OCI-M1 (cell line): ENCODE measurements at places on chromosomes 5 and 9.

- peak; percentile 65 for DNase-seq
Observed at GRCh38 chr9:121201045-121201737, 478 bp downstream of the RAB14 start.

- no peak for DNase-seq
Observed at GRCh38 chr9:135944444-135945252, 16.5 kb downstream of the UBAC1 start.

GRCh38 chr5:68214482-68215207 is 911 bp upstream of the PIK3R1 start:
- DNase-seq, result peak; percentile 42

DNA sequence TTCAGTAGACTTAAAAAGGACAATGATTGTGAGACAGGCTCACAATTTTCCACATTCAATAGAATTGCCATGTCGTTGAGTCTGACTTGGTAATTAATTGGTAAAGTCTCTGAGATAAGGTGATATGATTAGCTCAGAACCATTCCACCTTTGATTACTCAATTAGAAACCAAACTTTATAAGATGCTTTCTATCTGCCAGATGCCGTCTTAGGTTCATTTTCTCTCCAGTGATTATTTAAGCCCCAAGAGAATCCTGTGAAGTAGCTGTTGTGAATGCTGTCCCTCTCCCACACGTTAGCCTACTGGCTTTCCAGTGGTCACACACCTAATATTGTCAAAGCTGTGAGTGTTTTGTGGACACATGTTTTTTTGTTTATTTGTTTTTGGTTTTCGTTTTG is 528.9 kb upstream of the ZNF462 start:
- DNase-seq, result no peak

- no peak for DNase-seq
Observed at GRCh38 chr9:96177005-96177718, 124.8 kb downstream of the HSD17B3 start.

DNA sequence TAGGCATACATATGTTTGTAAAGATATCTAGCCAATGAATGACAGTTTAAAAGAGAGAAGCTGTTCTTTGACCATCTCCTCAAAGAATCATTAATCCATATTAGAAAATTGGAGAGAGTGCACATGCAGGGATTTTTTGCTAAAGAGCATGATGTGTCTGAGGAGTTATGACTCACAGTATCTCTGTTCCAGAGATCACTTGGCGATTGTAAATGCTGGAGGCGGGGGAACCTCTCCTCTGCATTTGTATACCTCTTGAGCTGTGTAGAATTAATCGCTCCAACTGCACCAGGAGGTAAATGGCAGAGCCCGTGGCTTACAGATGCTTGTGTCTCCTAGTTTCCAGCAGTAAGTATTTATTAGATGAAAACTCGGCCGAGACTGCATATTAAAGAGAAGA is 3.6 kb upstream of the SPATA31D1 start:
- DNase-seq, result no peak

DNA sequence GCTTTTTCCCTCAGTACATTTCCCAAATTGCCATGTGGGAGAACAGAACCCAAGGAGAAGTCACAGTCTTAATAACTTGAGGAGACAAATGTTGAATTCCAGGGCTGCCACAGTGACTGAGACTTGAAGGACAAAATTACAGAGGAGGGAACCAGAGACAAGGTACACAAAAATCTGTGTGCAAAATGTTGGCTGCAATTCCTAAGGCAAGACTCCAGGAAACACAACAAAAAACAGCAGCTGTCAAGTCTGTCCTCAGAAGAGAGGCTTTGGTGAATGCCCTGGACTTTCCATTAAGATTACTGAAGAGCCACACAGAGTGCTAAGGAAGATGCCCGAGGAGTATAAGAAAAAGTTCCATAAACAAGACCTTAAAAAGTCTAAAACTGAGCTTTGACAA is 21.1 kb downstream of the AP3B1 start:
- no peak for DNase-seq

DNA sequence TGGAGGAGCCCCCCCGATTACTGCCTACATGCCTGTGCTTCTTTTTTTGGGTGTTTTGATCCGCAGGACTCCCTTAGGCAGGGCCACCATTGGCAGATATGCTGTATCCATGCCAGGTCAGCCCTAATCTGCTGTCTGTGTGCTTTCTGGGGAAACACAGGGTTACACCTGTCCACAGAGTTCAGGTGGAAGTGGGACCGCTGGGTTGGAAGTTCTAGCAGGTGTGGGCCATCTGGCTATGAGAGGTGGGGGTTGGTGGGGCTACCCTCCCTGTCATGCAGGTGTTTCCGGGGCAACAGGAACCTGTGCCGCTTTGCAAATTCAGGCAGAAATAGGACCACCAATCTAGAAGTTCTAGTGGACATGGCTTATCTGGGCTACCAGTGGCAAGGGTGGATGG is 17.0 kb downstream of the IFNE start:
- DNase-seq, result no peak

DNA sequence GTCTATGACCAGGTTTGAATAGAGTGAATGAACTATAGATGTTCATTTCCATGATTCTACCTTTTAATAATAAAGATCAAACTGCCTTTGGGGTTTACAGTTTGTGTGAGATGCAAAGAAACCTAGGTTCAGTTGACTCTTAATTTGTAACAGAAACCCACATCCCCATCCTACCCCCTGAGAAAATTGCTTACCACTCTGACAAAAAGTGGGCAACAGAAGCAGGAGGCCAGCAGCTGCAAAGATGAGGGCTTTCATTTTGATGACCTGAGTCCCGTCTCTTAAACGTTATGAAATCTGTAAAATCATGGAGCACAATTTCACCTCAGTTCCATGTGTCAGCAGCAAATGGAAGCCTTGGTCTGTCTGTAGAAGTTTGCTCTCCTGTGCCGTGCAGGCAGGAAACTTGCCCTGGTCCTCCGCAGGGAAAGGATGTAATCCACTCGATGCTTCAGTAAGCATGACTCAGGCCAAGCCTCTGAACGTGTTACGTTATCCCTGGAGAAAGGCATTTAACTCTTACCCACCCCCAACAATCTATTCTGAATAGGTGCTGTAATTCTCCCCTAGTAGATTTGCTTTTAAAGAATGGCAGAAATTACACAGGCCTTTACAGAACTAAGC is at the start of gene F2RL2:
Gene F2RL2 (minus strand): TSS at position 431 of the 624 bp plus-strand sequence. CDS start 173 bp downstream, at position 258.
- DNase-seq, result no peak

DNA sequence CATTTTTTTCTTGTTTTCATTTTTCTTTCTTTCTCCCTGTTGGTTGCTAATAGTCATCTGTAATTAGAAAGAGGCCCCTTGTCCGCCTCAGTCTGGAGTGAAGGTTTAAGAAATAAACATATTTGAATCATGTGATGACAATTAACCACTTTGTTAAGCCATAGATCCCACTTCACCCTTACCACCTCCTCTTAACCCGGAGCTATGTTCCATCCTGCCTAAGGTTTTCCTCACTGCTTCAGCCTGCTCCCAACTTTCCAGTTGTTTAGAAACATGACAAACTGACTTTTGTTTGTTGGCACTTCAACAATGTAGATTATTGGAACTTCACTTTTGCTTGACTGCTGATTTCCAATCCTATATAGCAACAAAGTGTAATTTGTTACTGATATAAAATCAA is 37.4 kb upstream of the SSBP2 start:
- DNase-seq, result no peak

- DNase-seq, result no peak
Observed at GRCh38 chr5:165244407-165244806, 1739.0 kb downstream of the MAT2B start.

- DNase-seq, result peak; percentile 19
Observed at GRCh38 chr9:97366889-97367288, 45.0 kb upstream of the TDRD7 start.

DNA sequence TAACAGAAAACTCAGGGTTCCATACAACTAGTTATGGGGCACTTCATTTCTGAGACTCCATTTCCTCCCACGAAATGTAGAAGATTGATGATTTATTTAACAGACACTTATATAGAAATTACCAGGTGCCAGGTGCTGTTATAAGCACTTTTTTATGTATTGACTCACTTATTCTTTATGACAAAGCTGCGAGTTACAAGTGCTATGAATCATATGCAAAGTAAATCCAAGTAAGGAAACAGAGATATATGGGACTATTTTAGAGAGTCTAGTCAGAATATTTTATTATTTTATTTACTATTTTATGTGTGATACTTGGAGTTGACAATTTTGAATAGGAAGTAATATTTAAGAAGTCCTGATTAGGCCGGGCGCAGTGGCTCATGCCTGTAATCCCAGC is 822.8 kb upstream of the C9orf72 start:
- no peak for DNase-seq

GRCh38 chr9:93081081-93081529 is 14.9 kb upstream of the CARD19 start:
- no peak for DNase-seq

DNA sequence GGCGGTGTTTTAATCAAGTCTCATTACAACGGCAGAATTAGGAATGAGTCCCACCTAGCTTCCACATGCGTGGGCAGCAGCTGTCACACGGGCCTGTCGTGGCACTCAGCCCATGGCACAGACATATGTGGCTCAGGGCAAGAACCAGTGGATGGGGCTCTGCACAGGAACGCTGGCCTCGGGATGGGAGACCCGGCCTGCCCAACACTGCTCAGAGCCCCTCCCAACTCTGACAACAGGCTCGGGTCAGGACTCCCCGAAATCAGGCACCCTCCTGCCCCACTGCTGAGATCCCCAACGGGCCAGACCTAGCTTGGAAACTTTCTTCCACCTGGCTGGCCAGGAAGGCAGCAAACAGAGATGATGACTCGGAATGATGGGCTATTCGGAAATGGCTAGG is 4.9 kb upstream of the SURF6 start:
- DNase-seq, result no peak

- DNase-seq, result no peak
Observed at GRCh38 chr5:53963958-53964357, 346.4 kb downstream of the ARL15 start.

DNA sequence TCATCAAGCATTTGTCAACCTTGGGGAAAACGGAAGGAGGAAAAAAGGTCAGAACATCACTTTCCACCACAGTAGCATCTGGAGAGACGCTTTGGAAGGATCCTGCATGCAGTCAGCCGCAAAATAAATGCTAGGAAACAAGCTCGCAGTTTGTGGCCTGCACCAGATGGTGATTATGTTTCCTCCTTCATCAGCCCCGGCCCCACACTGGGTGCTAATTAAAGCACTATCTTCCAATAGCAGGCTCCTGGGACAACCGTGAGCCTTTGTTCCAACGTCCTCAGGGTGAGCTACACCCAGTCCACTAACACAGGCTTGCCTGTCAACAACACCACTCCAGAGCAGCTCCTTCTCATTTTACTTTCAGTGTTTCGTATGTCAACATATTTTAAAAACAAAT is 64.0 kb downstream of the RNF130 start:
- DNase-seq, result peak; percentile 91

- peak; percentile 78 for DNase-seq
Observed at GRCh38 chr5:179907556-179908324, at the start of gene TBC1D9B. Gene TBC1D9B (minus strand): TSS chr5:179907897. CDS start chr5:179907821, 76 bp downstream.

- no peak for DNase-seq
Observed at GRCh38 chr5:127801751-127802476, 98.7 kb downstream of the CCDC192 start.

GRCh38 chr5:158611581-158611980 is 488.1 kb downstream of the EBF1 start:
- no peak for DNase-seq

DNA sequence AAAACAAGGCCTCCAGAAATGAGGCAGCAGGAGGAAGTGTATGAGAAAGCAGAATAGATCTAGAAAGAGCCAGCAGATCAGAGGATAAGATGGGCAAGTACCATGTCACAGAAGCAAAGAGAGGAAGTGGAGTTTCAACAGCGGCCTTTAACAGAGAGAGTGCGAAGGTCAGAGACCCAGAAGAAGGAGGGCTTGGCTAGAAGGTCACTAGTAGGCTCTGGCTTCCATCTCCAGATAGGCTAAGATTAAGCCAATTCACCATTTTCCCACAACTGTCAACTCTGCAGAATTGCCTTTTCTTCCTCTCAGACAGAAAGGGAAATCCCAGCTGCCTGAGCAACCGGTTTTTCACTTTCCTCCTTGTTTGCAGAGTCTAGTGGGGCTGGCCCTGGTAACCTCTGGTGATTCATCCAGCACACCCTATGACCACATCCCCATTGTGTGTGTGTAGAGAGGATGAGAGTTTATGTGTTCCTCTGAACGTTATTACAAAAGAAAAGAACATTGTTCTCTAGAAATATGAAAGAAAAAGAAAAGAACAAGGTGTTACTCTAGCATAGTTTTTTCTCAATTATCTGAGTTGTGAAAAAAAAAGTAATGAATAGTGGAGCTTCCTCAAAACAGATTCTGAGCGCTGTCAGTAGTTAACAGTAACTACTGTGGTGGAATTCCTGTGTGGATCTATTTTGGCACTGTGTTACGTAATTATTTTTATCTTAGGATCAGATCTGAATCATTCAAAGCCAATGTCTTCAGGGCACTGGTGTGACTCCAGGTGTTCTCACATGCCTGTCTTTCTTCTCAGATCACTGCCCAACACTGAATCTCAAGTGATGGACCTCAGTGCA is 220.4 kb downstream of the ARRDC3 start:
- DNase-seq, result peak; percentile 83

DNA sequence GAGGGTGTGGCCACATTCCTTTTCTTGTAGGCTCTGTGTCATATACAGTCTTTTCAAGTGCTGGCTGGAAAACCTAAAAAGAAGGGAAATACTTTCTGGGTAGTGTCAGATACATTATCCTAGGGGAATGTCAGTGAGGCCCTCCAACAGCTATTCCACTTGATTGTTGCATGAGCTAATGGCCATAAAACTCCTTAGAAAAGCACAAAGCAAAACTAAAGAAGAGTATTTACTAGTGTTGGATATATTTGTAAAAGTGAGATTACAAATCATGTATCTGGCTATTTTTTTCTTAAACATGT is 829 bp downstream of the ANXA1 start:
- peak; percentile 58 for DNase-seq

GRCh38 chr5:43631182-43631910 is 28.4 kb downstream of the NNT start:
- DNase-seq, result peak; percentile 91

DNA sequence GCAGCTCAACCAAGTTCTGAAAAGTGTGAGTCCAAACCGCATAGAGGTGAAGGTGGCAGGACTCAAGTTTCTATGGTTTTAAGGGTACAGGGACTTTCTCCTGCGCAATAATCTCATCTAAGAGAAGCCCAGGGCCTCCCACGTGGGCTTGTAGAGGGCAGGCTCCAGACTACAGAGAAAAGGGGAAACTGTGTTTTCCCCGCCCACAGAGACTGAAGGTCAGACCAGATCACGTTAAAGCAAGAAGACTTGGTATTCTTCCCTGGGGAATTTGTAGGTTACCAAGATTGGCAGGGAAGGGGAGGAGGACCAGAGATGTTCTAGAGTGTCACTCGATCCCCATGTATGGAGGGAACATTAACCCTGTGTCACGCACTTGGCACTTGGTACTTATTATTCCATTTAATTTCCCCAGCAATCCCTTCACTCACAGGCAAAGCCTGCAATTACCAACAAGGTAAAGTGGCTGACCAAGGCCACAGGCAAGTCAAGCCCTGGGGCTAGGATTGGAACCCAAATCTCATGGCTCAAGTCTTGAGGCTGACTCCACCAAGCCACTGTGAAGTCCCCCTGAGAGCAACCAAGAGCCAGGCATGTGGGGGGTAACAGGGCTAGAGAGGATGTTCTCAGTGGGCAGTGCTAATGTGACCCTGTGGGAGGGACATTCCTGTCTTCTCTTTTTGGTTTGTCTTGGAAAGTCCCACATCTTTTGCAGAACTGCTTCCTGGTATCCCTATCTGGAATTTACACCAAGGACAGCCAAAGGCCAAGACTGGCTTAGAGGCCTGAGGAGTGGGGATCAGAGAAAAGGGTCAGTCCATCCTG is 18.3 kb upstream of the NEK6 start:
- peak; percentile 80 for DNase-seq
